ENCODE measurements at places on chromosomes 1 and 21.

DNA sequence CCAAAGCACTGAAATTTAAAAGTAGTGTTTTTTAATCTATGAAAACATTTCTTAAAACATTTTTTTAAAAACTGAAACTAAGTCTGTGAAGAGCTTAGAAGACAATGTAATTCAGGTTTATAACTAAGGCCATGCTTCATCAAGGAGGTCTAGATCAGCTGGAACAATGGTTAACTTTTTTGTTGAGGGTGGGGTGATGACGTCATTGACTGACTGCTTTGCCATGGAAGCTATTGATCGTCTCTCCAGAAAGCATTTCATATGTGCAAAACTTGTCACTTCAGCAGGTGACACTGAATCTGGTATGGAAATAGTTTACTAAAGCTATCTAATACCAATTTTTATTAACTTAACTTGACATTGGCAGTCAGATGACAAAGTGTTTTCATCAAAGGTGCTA, 21.0 kb downstream of the RAVER2 start:
- no peak for DNase-seq

DNA sequence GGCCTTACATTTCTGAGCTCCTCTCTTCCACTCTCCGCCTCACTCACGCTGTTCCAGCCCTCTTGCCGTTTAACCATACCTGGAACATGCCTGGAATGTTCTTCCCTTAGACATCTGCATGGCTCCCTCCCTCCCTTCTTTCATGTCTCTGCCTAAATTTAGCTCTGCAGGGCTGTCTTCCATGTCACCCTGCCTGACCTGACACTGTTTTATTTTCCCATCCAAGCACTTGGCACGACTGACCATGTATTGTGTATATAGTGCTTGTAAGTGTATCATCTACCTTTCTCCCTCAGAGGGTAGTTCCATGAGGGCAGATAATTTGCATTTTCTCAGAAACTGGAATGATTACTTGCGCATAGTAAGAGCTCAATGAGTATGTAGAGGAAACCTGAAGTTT, 47.3 kb downstream of the ST6GALNAC3 start:
- DNase-seq, result no peak

DNA sequence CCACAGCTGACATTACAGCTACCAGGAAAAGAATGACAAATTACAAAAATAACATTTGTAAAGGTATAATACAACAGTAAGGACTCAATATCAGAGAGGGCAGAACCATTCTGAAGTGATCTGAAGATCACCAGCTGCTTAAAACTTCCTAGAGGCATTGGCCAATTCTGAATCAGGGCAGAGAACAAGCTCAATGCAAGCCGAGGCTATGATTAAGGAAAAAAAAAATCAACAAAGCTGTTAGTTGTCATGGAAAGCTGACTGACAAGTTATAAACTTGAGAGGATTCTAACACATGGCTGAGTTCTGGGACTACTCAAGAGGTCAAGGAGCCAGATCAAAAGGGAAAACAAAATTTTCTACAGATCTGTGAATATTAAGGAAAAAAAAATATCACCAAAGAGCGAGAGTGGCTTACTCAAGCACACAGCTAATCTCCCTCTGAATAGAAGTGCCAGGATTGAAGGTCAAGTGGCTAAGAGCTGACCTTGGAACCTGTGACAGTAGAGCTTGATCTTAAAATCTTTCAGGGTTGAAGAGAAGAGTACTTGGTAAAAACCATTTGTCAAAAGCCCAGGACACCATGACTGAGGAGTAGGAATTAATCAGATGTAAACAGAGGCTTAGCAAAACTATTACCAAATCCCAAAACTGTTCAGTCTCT, 383.4 kb downstream of the USP25 start:
- no peak for DNase-seq

DNA sequence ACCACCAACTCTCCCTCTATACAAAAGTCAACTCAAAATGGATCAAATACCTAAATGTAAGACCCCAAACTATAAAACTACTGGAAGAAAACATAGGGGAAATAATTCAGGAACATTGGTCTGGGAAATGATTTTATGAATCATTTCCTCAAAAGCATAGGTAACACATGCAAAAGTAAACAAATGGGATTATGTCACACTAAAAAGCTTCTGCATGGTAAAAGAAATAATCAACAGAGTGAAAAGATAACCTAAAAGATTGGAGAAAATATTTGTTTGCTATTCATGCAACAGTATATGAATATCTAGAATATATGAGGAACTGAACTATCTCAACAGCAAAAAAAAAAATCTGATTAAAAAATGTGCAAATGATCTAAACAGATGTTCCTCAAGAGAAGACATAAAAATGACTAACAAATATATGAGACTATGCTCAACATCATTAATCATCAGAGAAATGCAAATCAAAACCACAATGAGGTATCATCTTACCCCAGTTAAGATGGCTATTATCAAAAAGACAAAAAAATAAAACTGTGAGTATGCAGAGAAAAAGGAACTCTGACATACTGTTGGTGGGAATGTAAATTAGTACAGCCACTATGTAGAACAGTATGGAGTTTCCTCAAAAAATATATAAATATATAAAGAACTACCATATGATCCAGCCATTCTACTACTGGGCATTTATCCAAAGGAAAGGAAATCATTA, 47.8 kb downstream of the VCAM1 start:
- DNase-seq, result no peak

DNA sequence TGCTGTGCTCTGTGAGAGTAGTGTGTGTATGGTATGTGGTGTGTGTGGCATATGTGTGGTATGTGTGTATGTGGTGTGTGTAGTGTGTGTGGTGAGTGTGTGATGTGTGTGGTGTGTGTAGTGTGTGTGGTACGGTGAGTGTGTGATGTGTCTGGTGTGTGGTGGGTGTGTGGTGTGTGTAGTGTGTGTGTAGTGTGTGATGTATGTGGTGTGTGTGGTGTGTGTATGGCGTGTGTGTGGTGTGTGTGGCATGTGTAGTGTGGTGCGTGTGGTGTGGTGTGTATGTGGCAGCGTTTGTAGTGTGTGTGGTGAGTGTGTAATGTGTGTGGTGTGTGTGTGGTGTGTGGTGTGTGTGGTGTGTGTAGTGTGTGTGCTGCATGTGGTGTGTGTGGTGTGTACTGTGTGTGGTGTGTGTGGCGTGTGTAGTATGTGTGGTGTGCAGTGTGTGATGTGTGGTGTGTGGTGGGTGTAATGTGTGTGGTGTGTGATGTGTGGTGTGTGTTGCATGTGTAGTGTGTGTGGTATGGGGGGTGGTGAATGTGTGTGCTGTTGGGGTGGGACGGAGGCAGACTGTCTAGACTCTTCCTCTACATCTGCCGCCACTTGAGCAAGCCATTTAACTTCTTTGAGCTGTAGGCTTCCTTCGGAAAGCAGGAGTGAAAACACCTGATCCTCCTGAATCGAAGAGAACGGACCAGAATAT, 33.5 kb downstream of the GPA33 start:
- DNase-seq, result no peak

DNA sequence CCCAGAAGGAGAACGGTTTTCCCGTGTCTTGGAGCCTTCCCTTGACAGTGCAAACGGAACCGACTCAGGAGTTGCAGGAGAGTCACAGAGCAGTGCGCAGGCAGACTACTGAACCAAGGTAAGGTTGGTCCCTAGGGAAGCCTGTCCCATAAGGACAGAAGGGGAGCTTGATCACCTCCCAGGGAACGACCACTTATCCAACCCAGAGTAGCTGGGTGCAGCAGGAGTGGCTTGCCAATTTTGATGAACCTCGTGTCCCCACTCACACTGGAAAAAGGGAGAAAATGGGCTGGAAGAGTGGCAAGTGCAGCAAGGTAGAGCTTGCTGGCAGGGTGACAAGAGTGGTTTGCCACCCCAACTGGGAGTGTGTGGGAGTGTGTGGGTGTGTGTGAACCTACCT, 95.1 kb downstream of the LIPI start:
- no peak for DNase-seq

DNA sequence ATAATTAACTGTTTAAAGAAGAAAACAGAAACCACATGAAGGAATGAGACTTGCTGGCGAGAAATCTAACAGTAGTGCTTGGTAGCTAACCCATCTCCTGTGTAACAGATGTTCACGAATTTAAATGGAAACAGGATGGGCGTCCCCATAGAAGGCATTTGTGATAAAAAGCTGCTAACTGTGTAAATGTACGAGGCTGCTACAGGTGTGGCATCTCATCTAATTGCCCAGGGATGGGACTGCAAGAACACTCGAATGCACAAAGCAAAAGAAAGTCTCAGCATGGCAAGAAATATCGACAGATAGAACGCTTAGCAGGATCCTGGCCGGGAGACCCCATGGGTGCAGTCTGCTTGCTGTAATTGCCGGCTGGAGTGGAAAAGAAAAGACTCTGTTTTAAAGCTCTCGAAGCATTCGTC, 112.7 kb downstream of the RUNX1 start:
- no peak for DNase-seq

DNA sequence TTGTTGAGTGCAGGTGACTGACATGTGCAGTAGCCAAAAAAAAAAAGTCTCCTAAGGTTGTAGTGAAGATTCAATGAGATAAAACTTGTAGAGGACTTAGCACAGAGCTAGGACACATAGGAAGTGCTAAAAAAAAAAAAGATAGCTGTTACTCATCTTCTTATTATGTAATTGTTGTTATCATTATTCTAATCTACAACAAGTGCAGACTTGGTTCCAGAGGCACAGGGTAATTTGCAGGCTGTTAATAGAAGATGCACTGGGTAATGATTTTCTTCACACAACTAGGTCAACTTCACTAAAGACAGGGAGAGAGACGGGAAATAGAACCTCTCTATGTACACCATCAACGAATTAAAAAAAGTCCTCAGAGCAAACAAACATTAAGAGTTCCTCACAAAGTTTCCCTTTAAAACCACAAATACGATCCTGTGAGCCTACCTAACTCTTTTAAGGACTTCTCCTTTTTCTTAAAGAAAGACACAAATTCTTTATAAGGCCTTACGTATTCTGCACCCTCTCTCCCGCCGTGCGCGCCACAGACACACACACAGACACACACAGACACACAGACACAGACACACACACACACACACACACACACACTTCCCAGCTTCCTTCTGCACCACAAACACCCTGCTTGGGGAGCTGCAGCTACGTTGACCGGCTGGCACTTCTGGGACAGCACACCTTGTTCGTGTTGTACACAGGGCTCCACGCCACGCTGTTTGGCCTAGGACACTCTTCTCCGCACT, 49.8 kb upstream of the GADD45A start:
- no peak for DNase-seq

- DNase-seq, result no peak
Observed at GRCh38 chr1:21492356-21492625, 16.9 kb upstream of the ALPL start.

- DNase-seq, result no peak
Observed at GRCh38 chr1:215202868-215203267, 120.3 kb downstream of the KCNK2 start.

DNA sequence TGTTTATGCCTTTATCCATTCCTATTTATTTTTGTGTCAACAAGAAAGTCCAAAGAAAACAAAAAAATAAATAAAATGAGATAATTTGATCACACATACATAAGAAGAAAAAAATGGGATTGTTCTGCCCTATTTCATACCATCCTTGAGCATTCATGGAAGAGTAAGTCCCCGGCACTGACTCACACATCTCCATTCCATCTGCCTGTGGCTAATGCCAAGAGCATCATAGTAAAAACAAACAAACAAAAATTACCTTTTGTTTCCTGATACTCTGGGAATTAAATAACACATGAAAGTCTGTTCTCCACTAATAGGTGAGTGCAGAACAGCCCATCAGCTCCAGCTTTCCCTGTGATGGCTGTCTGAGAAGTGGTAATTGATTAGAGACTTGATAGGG, 48.1 kb upstream of the BACE2 start:
- DNase-seq, result no peak

DNA sequence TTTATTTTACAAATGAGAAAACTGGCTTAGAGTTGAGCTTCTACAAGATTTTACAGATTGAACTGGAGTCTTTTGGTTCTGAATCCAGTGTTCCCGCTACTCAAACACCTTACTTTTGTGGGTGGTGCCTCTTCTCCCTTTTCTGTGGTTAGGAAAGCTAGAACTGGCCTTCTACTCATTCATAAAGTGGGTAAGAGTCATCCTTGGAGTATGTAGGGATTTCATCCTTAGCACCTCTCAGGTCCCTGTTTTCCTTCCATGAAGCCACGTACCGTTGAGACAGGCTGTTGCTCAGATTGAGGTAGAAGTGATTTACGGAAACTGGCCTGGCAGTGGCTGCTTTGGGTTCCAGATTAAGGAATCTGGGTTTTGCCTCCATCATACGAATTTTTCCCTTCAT, 35.8 kb downstream of the WNT4 start:
- no peak for DNase-seq

DNA sequence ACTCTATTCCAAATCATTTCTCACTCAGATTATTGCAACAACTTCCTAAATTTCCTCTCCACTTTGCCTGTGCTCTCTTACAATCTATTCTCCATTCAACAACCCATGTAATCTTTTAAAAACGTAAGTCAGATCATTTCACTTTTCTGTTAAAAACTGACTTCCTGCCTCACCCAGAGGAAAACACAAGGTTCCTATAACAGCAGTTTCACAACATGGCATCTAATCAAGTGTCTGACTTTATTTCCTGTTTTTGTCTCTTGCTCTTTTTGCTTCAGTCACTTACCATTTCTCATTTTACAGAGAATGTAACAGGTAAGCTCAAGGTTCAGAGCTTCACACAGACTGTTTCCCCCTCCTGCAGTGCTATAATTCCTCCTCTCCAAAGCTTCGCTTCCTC, 560.7 kb downstream of the LRRIQ3 start:
- no peak for DNase-seq

DNA sequence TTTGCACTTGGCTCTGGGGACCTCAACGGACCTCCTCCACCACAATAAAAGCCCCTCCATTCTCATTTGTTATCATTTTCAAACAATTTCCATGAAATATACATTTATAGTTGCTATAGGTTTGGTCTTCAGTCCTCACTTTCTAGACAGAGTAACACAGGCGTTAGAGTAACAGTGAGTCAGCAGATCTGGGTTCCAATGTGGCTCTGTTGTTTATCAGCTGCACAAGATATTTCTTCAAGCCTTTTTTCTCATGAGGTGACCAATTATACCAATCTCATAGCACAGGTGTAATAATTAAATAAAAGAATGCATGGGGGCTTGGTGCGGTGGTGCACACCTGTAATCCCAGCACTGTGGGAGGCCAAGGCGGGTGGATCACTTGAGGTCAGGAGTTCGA, 32.8 kb upstream of the PSMB2 start:
- no peak for DNase-seq

GRCh38 chr1:201676197-201676596, 137.3 kb downstream of the NAV1 start:
- no peak for DNase-seq

- no peak for DNase-seq
Observed at GRCh38 chr1:8871539-8871935, 6.9 kb downstream of the ENO1 start.

DNA sequence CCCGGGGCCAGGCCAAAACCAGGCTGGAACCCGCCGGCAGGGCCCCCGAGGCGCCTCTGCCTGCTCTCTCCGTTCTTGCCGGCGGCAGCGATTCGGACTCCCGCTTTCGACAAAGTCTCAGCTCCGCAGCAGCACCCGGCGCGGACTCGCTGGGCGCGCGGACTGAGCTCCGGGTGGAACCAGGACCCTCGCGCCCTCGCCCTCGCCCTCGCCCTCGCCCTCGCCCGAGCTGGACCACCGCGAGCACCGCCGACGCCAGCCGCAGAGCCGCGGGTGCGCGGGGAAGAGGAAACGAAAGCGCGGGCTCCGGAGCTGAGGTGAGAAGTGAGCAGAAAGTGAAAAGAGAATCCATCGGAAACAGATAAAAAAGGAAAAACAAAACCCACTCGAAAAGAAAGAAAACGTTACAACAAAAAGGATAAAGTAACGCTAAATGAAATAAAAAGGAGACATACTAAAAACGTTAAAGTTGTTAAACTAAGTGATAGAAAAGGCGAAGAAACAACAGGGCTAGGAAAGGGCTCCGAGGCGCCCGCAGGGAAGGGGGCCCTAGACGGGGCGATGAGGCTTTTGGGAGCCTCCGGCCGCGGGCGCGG, 64.9 kb downstream of the MEF2D start:
- DNase-seq, result no peak

All from stimulated activated CD4-positive, alpha-beta T cell treated with anti-CD3 and anti-CD28 coated beads, TNF-alpha, amount 100 ng/mL, for 1 hour (primary cell).